ENCODE measurements at places on chromosomes 5 and 9.
A peak's percentile ranks its signal among the peaks of the same experiment; 100 is the strongest.

GRCh38 chr5:40078898-40079575 is 600.7 kb upstream of the PTGER4 start:
- no peak for DNase-seq

DNA sequence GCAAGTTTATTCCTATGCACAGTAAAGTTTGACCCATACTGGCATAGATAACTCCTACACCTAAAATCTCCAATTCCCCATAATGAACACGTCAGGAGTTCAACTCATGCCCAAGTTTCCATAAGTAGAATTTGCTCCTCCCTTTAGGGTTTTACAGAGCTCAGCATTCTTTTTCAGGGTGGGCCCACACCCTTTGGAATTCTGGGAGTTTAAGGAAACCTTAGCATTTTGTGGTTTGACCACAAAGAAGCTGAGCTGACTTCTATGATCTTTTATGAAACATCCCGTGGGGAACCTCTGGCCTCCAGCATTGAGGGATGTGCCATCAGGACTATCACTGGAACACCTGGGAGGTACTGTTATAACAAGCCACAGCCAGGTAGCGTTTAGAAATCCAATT is 220.6 kb upstream of the MAP3K1 start:
- no peak for DNase-seq

DNA sequence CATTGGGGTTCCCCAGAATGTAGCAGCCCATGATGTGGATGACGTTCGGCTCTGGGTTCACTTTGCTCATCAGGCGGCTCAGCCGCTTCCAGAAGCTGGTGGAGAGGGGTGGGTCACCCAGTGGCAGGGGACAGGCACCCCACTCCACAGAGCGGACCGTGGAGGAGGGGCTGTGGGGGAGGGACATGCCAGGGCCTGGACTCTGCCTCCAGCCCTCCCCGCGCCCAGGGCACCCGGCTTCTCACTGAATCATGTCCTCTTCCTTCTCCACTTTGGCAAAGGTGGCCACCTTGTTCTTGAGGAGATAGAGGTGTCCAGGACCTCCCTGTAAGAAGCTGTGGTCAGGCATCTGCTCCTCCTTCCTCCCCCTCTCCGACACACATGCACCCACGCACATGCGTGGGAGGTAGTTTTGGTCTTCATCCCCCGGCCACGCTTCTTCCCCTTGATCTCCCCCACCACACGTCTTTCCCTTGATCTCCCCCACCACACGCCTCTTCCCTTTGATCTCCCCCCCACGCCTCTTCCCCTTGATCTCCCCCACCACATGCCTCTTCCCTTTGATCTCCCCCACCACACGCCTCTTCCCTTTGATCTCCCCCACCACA is 8.9 kb upstream of the ENTPD8 start:
- no peak for DNase-seq

GRCh38 chr5:38559428-38559827 is 3.0 kb upstream of the LIFR start:
- DNase-seq: no peak

DNA sequence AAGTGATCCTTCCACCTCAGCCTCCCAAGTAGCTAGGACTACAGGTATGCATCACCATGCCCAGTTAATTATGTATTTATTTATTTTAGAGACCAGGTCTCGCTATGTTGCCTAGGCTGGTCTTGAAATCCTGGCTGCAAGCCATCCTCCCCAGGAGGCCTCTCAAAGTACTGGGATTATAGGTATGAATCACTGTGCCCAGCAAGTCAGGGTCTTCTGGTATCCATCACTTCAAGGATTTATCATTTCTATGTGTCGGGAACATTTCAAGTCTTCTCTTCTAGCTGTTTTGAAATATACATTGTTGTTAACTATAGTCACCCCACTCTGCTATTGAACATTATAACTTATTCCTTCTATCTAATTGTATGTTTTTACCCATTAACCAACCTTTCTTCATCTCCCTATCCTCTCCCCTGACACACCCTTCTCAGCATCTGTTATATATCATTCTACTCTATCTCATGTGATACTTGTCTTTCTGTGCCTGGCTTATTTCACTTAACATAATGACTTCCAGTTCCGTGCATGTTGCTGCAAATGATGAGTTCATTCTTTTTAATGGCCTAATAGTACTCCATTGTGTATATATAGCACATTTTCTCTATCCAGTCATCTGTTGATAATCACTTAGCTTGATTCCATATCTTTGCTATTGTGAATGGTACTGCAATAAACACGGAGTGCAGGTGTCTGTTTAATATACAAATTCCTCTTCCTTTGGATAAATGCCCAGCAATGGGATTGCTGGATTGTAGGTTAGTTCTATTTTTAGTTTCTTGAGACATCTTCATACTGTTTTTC is 26.4 kb downstream of the UTP15 start:
- DNase-seq: no peak

GRCh38 chr5:116137544-116138378 is 52.9 kb downstream of the COMMD10 start:
- no peak for DNase-seq

- no peak for DNase-seq
Measured at GRCh38 chr5:134122530-134122929, 8.0 kb downstream of the TCF7 start.

DNA sequence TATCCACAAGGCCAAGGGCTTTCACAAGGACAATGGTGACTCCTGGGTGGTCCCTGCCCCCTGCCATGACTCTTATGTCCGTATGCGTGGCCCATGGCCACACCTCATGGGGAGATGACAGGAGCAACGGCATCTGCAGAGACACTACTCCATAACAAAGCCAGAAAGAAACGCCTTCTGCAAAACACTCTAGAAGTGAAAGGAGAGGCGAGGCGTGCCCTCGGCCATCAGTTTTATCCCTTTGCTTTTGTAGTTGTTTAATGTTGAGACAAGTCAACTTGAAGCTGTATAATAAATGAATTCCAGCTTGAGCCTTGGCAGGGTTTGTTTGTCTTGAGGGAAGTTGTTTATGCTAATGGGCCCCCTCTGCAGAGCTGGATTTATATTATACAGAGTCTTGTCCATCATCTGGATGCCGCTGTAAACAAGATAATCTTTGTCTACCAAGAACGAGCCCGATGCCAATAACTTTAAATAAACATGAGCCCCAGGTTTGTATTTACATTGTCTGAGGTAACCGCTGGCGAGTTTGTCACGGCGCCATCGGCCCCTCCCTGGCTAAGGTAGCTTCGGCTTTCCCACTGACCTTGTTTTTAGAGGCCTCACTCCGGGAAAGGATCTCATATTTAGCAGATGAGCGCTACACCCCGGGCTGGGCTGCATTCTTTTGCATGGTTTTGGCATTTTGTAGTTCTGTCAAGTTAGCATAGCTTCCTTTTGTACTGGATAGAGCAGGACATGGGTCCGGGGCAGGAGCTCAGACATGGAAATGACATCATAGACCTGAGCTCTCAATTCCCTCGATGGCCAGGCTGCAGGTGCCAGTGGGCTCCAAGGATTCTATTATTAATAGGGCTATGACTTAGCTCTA is 165.3 kb downstream of the ERCC6L2 start:
- no peak for DNase-seq

- DNase-seq: no peak
Measured at GRCh38 chr5:83125560-83125959, 48.2 kb downstream of the XRCC4 start.

GRCh38 chr9:79578891-79579290 is 7.1 kb downstream of the TLE4 start:
- DNase-seq: no peak

GRCh38 chr9:109256336-109256735 is 64.5 kb downstream of the EPB41L4B start:
- DNase-seq: no peak

- no peak for DNase-seq
Measured at GRCh38 chr9:108351571-108351970, 504.2 kb downstream of the ACTL7B start.

GRCh38 chr5:172834415-172835289 is 601 bp downstream of the ERGIC1 start:
- peak; percentile 30 for DNase-seq

DNA sequence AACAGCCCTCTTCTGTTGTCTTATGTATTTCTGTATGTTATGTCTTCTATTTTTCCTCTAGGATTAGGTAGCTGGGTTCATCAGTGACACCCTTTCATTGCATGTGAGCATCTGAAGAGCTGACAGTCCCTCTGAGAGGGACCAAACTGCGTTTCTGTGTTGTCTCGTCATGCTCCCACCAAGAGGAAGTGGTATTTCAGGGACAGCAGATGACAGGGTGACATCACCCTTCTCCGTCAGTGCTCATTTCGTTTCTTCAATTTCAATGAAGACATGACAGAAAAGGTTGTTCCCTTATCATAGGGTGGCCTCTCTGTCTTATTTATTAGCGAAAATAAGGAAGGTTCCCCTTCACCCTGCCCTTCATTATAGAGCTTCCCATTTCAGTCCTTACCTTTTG is 225.9 kb upstream of the NR4A3 start:
- no peak for DNase-seq

- no peak for DNase-seq
Measured at GRCh38 chr5:130277002-130277401, 372.7 kb downstream of the CHSY3 start.

DNA sequence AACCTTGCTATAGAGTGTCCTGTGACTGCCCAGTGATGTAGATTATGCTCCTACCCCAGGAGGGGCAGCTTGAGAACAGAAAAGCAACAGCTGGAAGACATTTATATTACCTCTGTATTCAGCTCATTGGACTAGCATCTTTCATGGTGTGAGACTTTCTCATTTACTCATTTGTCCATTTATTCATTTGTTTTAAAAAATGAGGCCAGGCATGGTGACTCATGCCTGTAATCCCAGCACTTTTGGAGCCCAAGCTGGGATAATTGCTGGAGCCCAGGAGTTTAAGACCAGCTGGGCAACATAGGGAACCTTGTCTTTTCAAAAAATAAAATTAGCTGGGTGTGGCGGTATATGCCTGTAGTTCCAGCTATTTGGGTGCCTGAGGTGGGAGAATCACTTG is 130.0 kb upstream of the LHFPL2 start:
- no peak for DNase-seq

GRCh38 chr5:961002-961710 is 47.4 kb upstream of the NKD2 start:
- DNase-seq: no peak

- DNase-seq: no peak
Measured at GRCh38 chr9:15268782-15269181, 38.2 kb downstream of the TTC39B start.

GRCh38 chr5:78896132-78896531 is 89.0 kb downstream of the ARSB start:
- DNase-seq: no peak

Measured in nucleus accumbens (tissue), 56 donors.